Activated naive CD8-positive, alpha-beta T cell treated with anti-CD3 and anti-CD28 coated beads, Interleukin-2, amount 10 ng/mL, durations not matched to agents 7 days and 5 days (primary cell): ENCODE measurements at places on chromosomes 11 and 22. TPM values are rescaled to one million over a fixed set of nuclear protein-coding genes. Genes with fewer than 3 reads are reported as not detected.

GRCh38 chr11:127818625-127819024, 768.7 kb downstream of the ETS1 start:
- no peak for DNase-seq

KRTAP5-8 gene
- not detected for total RNA-seq

CCDC116 gene
- 0.79 TPM for total RNA-seq

C11orf97 gene
- not detected for total RNA-seq

WDR74 gene
- total RNA-seq = 75.2 TPM

- no peak for DNase-seq
These were observed 43.6 kb upstream of the PRR5 start for GRCh38 chr22:44658311-44658953.

- DNase-seq = no peak
These were observed 2.2 kb downstream of the PEX16 start for GRCh38 chr11:45915446-45915845.

- no peak for DNase-seq
These were observed 38.8 kb upstream of the MUC5AC start for GRCh38 chr11:1118755-1119603.

MMP8 gene
- total RNA-seq = not detected

MS4A1 gene
- total RNA-seq = 9.0 TPM

DNA sequence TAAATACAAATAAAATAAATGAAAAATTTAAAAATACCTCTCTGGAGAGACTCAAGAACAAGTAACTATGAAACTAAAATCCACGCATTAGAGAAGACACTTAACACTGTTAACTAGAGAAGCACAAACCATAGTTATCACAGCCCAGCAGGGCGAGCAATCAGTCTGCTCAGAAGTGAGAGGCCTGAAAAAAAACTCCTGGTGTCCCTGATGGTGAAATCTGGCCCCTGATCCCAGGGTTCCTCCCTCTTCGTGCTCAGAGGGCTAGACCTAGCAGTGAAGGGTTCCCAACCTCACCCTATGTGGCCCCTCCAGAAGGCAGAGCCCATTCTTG, 49.7 kb upstream of the VPREB1 start:
- no peak for DNase-seq

- DNase-seq = no peak
These were observed 26.7 kb upstream of the RASL10A start for GRCh38 chr22:29342177-29342576.

VSIG10L2 gene
- not detected for total RNA-seq

CCDC134 gene
- total RNA-seq = 28.2 TPM

DSCAML1 gene
- total RNA-seq = 3.1 TPM

- no peak for DNase-seq
These were observed 48.9 kb downstream of the CDPF1 start for GRCh38 chr22:46201059-46201757.

GRCh38 chr11:6419009-6419631, at the start of gene APBB1:
TSS of gene APBB1 (minus strand) at chr11:6419094. CDS start at chr11:6411347, 7,747 bp downstream.
- peak; percentile 87 for DNase-seq

DNA sequence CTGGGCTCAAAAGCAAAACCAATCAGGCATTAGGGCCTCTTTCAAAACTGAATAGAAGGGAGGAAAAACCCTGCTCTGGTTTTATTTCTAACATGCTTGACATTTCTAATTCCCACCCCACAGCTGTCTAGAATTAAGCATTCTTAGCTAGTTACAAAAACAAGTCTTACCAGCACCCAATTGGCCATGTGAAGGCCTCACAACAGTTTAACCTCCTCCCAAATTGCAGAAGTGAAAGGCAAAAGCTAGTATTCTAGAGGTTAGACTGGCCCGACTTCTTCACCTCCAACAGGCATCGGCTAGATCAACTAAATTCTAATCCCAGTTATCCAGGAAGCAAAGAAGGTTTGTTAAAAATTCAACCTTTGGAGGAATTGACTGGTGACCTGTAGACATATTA, 6.5 kb downstream of the SF1 start:
- DNase-seq = no peak
